ENCODE measurements at places on chromosomes 4 and X.

DNA sequence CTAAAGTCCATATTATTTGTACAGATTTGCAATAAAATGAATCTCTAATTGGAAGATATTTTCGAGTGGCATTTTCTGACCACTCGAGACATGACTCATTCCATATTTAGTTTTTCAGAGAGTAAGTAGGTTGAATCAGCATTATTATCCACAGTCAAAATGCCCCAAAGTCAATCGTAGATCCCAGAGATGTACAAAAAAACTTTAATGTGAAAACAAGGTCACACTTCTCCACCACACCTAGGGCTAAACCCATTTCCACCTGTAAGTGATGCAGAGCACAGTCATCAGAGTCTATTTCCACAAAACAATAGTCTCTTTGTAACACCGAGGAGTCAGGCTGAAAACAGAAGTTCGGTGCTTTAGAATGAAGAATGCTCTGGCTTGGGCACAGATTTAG is 117.1 kb upstream of the TENM3 start:
- DNase-seq = no peak

DNA sequence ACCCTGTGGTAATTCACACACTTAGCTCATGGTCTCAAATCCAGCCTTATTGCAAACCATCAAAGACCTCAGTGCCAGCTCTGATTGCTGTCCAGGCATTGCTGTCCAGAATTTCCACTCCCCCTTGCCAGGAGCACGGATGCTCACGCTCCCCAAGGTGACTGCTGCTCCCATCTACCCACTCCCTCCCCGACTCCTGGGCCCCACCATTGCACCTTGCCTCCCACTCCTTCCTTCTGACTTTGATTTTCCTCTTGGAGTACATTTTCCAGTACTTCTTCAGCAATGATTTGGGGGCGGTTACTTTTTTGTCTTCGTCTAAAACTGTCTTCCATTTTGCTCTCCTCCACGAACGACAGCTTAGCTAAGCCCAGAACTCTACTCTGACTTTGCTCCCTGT is 11.5 kb downstream of the ZFYVE28 start:
- no peak for DNase-seq

- peak; percentile 48 for DNase-seq
Observed at GRCh38 chr4:4334798-4335520, 44.9 kb downstream of the ZBTB49 start.

GRCh38 chrX:134604701-134605311 is 53.5 kb downstream of the PLAC1 start:
- no peak for DNase-seq

DNA sequence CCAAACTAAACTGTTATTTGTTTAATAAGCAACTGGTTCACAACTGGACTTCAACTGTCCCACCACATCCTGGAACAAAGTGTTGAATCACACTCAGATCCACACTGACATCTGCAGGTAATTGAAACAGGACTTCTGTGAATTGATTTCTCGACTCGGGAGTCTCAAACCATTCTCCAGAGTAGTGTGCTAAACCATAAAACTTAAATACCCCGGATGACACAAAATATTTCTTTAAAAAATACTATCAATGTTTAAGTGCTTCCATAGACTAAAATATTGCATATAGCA is 95.4 kb upstream of the PLAC1 start:
- DNase-seq = no peak

- DNase-seq = no peak
Observed at GRCh38 chrX:101407167-101407747, 468 bp downstream of the GLA start.

GRCh38 chr4:48944756-48945241 is 38.2 kb upstream of the OCIAD2 start:
- peak; percentile 16 for DNase-seq
